ENCODE measurements at places on chromosomes 5 and 9.

DNA sequence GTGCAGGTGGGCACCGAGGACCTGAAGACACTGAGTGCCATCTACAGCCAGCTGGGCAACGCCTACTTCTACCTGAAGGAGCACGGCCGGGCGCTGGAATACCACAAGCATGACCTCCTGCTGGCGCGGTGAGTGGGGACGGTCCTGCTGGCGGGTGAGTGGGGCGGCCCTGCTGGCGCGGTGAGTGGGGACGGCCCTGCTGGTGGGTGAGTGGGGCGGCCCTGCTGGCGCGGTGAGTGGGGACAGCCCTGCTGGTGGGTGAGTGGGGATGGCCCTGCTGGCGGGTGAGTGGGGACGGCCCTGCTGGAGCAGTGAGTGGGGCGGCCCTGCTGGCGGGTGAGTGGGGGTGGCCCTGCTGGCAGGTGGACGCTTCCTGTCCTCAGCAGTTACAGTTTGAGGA is 7.2 kb downstream of the GPSM1 start:
- DNase-seq: no peak

DNA sequence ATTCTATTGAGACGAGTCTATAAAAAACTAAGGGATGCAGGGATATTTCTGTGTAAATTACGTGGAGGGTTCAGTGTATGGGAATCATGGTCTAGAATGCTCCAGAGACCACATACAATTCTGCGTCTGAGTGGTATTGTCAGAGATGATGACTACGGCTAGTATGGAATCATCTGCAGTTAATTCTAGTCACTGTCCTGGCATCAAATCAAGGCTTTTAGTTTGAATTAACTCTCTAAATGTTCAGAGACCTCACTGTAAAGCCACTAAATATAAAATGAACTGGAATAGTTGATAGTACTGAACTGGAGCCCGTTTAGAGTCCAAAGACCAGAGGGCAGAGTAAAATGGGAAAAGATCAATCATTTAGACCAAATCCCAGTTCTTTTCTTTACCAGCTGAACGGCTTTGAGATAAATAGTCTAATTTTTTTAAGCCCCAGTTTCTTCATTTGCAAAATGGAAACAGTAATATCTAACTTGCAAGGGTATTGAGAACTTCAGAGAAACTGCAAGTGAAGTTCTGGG is 599.8 kb downstream of the EBF1 start:
- no peak for DNase-seq

GRCh38 chr9:123225374-123225813 is 43.0 kb downstream of the STRBP start:
- DNase-seq: no peak

DNA sequence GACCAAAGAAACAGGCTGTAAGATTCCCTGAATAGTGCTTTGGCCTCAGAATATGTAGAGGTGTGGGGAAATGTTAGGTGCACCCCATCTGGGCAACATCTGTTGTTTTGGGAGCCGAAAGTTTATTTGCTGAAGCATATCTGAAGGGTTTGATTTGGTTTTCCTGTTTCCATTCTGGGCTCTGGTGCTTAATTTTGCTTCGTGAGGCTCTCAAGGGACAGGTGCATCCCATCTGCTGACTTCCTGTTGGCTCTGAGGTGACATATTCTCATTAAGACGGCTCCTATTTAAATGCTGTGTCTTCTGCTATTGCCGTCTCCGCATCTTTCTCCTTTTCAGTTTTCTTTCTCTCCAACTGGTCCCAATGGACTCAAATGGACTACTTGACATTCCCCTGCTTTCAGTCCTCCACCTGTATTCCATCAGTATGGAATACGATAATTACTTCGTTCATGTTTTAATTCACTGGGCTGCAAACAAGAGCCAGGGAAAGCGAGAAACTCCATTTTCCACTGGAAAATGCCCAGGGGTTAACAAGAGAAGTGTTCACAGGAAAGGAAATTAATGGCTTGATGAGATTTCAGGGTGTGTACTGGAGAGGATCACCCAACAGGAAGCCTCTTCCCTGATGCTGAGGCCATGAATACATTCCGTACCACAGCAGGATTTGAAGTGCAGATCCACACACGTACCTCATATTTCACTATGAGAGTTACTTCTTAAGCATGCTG is 104.0 kb downstream of the MTX3 start:
- DNase-seq: no peak

GRCh38 chr9:121822093-121823085 is 171.0 kb downstream of the DAB2IP start:
- DNase-seq: no peak

DNA sequence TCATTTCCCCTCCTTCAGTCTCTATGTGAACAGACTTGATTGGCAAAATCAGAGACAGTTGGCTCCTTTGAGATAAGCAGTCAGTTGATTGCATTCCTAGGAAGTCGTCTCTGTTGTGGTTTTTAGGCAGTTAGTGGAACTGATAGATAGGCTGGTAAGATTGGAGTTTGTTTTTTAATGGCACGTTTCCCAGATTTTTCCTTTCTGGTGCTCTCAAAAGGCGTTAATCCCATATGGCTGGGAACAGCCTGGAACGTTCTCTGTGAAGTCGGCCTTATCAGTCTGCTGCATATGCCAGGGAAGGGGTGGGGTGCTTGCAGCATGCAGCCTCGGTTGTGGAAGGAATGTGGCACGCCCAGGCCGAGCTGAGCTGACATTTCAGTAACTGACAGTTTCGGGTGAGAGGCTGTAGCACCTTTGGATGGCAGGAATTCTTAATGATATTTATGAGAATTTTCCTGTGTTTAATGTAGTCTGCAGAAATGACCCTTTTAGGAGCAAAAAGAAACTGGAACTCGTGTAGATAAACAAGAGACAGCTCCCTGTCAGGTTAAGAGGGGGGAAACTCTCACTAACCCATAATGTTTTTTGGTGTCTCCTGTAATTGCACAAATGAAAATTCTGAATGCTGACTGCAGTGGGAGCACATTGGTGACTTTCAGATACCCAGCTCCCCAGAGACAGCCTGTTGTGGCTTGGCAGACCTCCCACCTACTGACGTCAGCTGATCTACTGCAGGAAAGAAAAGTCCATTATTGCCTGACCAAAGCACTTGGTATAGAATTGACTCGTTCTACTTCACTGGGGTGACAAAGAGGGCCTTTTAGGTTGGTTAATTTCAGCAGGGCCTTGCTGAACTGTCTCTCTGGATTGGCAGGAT is 6.3 kb downstream of the SPTAN1 start:
- no peak for DNase-seq

DNA sequence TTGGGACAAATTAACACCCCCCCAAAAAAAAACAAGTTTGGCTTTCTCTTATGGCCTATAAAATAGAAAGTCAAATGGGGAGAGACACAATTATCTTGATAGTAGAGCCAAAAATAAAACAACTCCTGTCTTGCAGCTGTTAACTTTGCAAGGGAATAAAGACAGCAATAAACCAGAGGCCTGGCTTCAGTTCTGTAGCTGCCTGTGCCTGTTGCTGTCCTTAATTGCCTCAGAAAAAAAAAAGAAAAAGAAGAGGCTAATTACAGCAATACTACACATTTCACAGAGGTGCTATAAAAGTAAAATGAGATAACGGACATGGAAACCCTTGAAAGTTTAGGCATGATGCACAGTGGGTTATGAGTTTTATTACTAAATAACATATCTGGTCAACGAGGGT is 170.7 kb upstream of the IRX1 start:
- no peak for DNase-seq

DNA sequence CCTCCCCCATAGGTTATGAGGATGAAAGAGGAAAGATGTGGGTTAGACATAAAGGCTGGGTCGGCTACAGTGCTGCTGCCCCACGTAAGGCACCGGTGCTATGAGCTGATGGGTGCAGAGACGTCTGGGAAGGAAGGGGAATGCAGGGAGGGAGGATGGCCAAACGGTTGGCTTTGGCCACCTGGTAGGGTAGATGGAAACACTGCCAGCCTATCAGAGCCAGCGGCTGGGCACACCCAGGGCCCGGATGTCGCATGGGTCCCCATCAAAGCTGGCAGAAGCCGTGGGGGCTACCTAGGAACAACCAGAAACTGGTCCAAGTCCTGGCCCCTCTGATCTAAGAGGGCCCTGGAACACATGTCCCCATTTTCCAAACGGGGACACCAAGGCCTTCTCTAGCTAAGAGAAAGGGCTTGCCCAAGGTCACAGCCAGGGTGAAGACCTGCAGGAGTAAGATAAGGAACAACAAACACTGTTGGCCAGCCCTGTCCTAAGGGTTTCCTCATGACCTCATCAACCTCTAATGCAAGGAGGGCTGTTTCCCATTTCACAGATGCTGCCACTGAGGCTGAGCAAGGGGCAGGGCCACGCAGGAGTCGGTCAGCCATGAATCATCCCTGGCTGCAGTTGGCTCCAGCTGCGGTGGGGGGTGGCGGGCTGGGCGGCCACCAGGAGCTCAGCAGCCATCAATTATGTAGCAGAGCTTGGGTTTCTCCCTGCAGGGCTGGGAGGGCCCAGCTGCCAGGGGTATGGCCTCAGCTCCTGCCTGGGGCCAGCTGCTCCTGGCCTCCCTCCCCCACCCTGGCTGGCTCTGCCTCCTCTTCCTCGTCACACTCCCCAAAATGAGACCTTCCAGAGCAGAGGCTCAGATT is 4.9 kb downstream of the SH3GLB2 start:
- no peak for DNase-seq

DNA sequence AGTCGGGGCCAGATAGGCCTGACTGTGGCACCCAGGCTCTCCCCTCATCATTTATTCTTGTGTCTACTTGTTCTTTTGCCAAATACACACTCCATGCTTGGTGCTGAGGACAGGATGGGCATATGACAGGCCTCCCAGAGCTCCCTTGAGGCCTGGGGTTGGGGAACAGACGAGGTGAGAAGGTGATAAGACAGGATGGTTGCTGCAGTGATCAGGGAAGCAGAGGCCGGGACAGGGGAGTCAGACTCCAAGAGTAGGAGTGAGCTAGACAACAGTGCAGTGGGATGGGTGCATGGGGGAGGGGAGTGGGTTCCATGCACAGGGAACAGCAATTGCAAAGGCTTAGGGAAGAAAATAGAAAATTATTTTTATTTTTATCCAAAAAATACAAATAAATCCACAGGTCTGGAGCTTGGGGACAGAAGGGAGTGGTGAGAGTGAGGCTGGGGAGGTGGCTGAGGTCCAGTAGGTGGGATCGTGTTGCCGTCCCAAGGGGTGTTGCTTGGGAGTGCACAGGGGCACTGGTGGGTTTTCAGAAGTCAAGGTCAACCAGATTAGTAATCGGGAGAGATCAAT is 3.4 kb upstream of the AMBP start:
- DNase-seq: no peak

DNA sequence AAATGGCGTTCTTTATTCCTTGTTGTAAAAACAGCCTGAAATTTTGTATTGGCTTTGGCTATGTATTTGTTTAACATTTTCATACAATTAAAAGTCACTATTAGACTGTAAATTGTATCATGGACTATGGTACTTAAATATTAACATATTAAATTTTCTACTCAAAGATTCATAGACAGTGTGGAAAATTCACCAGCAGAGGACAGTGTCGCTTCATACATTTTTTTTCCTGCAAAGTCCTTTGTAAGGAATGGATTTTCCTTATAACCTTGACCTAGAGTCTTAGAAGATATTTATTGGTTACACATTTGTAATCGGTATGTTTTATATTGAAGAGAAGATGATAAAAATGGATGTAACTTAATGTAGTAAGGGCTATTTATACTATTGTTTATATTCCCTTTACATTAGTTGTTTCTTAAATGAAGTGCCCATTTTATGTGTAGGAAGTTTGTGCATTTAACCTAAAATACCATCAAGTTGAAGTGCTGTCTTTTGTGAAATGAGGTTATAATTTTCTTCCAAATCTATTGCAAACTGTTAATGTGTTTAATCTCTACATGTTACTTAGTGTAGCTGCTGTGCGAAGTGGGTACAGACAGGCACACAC is 150.1 kb downstream of the KDM4C start:
- no peak for DNase-seq

DNA sequence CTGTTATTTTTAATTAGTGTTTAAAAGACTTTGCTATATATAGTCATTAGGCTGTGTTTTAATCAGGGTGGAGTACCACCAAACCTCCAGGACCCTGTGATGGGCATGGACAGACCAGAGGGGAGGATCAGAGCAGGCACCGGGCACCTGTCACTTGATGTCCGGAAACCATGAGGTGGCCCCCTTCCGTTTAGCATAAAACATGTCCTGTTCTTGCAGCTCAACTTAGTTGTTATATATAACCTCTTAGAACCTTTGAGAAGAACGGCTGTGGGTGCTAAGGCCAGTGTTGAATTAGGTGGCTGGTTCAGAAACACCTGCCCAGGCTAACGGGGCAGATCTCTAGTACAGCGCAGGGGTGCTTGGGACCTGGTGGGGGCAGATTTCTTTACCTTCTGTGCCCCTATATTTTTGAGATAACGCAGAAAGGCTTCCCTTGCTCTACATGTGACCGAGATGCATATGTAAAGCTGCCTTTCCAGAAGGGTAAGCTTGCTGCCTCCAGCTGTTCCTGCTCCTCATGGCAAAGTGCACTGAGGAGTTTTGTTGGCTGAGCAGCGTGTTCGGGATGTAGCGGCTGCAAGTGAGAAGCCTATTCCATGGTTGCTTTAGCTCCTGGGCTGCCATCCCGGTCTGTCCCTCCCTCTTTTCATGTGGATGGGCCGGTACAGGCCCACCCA is 255.5 kb downstream of the FANCC start:
- DNase-seq: no peak

DNA sequence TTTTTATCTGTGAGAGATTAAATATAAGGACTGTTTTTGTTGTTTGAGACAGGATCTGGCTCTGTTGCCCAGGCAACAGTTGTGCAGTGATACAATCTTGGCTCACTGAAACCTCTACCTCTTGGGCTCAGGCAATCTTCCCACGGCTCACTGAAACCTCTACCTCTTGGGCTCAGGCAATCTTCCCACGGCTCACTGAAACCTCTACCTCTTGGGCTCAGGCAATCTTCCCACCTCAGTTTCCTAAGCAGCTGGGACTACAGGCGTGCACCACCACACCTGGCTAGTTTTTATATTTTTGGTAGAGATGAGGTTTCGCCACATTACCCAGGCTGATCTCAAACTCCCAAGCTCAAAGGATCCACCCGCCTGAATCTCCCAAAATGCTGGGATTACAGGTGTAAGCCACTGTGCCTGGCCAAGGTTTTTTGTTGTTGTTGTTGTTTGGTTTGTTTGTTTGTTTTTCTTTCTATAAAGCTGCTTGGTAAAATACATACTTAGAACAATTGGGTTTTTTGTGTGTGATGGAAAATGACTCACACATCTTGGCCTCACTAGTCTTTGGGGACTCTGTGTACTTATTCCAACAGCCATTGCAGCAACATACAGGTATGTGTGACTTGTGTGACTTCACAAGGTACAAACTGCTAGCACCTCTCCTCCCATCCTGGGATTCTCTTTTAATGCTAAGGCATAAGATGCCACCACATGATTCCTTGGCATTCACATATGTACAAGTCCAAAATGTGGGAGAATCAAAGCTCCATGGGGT is 36.5 kb upstream of the RASA1 start:
- DNase-seq: no peak

GRCh38 chr5:2371419-2371710 is 380.1 kb downstream of the IRX2 start:
- no peak for DNase-seq

- DNase-seq: no peak
Observed at GRCh38 chr9:100355561-100355960, 2.8 kb upstream of the TEX10 start.
